ENCODE measurements at places on chromosomes 5 and 9.

DNA sequence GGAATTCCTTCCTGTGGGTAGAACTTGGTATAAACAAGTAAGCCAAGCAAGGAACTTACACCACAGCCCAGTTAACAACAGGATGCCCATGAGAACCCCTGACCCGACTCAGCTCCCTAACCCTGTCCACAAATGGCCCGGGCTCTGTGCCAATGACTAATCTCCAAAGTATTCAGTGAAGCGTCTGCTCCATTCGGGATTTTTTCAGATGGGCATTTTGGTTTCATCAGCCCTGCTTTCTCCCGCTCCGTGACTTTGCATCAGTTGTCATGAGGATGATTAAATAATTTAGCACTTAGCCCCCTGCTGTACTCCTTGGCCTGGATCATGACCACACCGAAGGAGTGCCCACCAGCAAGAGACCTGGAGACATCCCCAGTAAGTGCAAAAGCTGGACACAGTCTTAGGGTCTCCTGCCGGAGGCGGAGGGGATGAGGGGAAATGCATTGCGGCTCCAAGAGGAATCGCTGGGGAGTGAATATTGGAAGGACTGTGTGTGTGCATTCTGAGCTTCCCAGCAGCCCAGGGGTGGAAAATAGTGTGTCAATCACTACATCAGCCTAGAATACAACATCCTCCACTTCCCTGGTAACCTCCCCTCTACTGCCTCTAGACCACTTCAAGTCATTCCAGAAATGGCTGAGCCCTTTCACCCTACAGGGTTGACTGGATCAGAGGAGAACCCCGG, 41.4 kb upstream of the DNAH5 start:
- DNase-seq = no peak

DNA sequence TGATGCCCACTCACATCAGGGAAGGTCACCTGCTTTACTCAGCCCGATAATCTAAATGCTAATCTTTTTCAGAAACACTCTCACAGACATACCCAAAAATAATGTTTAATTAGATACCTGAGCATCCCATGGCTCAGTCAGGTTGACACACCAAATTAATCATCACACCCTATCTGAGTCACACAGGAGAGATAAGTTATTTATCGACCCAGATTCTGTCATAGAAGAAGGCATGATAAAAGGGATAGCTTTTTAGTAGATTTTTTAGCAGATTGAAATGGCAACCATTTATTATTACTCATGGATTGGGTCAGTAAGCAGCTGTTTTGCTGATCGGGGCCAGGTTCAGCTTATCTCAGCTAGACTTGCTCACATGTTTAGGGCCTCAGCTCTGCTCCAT, 97.8 kb upstream of the TYRP1 start:
- no peak for DNase-seq

DNA sequence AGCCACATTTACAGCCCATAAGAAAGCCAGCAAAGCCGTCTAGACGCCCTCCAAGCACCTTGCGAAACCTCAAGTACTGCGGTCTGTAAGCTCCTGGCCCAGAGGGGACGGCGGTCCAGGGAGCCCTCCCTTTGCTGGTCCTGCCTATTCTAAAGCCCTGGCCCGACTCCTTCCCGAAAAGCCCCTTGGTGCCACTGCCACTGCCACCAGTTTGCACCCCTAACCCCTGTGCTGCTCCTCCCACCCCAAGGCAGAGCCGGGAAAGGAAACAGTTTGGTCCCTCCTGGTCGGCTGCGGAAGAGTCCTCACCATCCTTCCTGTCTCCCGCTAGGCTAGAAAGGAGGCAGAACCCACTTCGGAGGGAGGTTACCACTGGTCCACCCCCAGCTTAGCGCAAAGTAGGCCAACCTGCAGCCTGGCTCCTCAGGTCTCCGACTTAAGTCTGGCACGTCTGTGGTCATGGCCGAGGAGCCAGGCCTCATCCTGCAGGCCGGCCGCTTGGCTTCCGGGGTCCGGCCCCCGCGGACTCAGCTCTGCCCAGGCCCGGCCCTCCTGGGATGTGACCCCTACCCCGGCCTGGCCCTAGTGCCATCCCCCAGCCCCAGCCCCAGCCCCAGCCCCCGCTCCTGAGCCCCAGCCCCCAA, 916 bp downstream of the TOR1A start:
- peak; percentile 23 for DNase-seq

GRCh38 chr5:150124111-150124557, 31.5 kb downstream of the PDGFRB start:
- no peak for DNase-seq

- no peak for DNase-seq
Observed at GRCh38 chr5:169686137-169686536, 49.1 kb downstream of the DOCK2 start.

DNA sequence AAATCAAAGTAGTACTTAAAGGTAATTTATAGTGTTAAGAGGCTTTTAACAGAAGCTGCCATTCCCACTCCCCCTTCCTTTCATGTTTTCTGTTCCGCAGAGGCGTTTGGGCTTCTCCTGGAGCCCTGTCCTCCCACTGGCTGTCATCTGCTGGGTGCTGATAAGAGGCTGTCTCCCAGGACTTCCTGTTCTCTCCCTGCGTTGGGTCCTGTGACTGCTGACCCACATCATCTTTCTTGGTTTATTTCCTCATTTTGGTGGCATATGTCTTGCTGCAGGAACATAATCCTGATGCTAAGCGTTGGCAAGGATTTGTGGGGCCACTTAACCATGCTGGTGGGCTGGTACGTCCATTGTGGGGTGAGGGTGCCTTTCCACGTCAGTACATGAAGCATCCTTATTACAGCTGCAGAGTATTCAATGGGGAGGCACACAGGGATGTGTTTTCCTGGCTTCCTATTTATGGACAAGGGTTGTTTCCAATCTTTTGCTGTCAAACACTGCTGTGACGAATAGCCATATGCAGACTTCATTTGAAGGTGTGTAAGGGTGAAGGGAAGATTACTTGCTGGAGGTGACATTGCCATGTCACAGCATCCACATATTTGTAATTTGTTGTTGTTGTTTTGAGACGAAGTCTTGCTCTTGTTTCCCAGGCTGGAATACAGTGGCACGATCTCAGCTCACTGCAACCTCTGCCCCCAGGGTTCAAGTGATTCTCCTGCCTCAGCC, 22.3 kb upstream of the RNF130 start:
- peak; percentile 99 for DNase-seq

DNA sequence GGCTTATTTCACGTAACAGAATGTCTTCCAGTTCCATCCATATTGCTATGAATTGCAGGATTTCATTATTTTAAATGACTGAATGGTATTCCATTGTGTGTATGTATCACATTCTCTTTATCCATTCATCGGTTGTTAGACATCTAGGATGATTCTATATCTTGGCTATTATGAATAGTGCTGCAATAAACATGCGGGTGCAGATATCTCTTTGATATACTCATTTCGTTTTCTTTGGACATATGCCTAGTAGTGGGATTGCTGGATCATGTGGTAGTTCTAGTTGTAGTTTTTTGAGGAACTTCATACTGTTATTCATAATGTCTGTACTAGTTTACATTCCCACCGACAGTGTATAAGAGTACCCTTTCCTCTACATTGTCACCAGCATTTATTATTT, 460.5 kb downstream of the MAN2A1 start:
- no peak for DNase-seq

DNA sequence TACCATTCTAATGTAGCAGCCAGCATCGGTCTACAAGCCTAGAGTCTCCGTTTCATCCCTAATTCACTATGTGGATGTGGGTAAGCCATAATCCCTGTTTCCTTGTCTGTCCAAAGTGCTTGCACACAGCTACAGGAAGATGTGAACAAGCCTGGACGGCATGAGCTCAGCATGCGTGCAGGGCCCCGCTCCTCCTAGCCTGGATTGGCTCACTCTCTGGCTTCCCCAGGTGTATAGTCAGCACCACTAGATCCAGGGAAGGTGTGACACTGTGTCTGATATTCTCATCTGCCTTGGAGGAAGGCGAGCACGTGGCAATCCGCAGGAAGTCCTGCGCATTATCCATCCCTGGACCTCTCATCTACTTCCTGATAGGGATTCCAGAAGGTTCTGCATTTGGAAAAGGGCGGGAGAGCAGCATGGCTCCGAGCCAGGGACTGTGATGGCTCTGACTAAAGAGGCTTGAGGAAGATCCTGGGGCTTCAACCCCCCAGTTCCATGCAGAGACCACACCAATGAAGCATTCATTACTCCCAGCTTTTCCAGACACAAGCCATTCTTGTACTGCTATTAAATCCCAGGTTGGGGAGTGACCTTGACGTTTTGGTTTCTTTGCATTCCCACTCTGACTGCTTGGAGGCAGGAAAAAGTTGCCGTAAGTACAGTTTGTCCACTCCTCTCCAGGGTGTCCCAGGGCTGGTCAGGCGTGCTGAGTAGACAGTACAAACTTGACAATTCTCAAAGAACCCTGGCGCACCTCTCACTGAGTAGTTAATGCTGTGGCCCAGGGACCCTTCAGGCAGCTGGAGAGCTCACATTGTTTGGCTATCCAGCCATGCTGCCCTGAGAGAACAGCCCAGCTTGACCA, 65.6 kb downstream of the PSD2 start:
- no peak for DNase-seq

DNA sequence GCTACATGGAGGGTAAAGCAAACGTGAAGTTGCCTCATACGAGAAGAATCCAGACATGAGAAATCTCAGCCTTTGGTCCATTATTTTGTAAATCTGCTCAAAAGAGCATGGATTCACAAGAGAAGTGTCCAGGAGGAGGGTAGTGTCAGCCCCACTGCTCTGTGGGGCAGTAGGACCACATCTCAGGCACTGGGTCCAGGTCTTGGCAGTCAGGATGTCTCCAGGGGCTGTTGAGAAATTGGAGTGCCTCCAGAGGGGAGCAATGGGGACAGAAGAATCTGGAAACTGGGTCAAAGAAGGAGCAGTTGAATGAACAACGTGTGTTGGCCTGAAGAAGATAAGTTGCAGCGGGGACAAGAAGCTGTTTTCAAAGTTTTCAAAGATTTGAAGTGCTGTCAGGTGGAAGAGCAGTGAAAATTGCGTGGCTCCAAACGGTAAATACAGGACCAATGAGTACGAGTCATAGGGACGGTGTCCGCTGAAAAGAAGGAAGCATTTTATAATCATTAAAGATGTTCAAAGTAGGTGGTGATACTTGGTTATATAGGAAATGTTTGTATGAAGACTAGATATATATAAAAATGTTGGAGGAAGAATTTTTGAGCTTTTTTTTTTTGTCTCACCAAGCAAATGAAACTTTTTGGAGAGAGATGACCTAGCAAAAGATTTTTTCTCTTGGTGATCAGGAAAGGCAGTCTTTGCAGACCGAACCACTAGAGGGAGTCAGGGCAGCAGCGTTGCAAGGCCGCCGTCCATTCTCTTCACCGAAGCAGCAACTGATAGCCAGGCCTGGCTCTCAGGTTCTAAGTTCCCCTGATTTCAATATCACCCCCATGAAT, 57.1 kb upstream of the ZBED3 start:
- peak; percentile 77 for DNase-seq
